T follicular helper cell (primary cell): ENCODE measurements at places on chromosomes 7 and 10.

DNA sequence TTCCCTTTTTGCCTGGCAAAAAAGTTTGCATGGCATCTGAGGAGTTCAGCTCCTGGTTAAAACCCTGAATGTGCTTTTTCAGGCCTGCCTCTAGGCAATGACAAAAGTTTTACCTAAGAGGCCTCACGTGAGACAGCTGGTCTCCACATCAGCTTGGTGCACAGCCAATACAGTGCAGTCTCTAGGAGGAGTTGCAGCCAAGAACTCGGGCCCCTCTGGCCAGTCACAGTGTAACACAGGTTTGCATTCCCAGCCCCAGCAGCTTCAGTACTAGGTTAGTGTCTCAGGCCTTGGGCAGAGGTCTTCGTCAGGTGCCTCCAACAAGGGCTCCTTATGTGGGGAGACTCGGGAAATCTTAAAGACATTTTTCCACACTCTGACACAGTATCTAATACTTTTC is 771.7 kb downstream of the SORCS1 start:
- DNase-seq = no peak

DNA sequence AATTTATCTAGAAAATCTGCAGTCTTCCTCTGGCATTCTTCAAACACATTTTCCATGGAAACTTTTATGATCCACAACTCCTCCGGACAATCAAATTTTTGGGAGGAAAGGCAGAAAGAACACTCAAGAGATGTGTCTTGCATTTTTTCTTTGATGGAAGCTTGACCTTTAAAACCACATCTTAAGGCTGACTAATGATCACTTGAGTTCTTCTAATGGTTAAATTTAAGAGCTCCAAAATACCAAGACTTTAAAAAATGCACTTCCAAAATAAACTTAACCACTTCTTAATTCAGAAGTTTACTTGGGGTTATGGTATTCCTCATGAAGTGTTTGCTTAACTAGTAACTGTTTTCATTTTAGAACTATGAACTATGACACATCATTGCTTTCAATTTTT is 43.3 kb downstream of the ETV1 start:
- no peak for DNase-seq

- DNase-seq = no peak
Observed at GRCh38 chr10:120138689-120139088, 246.2 kb downstream of the SEC23IP start.

DNA sequence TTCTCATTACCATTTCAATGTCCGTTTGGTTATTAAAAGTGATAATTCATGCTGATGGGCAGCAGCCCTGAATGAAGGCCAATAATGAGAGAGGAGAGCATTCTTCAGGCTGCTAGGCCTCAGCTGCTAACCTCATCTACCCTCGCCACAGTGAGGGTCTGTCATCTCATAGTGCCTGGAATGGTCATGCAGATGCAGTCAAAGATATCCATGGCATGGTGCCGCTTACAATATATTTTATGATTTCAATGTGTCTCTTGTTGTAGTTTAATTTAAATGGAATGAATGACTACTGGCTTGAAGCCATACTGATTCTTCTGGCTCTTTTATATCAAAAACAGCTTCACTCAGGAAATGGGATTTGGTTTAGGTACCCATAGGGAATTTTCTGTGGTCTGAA is 126.9 kb downstream of the SLC16A9 start:
- no peak for DNase-seq

DNA sequence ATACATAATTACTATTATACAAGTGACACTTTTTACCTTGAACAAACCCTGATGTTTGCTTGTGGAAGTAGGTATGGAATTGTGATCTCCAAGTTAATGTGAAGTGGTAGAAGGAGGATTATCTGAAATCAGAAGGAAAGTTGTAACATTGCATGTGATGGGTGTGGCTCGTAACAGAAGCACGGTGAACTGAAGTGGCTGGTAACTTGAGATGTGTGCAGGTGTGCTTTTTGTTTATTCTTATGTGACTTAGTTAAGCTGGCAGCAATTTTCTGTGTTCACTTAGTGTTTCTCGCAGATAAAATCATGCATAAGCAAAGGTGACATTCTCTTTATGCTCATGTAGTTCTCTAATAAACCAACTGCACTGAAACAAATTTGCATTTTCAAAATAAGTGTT is 82.3 kb downstream of the ZEB1 start:
- DNase-seq = no peak

DNA sequence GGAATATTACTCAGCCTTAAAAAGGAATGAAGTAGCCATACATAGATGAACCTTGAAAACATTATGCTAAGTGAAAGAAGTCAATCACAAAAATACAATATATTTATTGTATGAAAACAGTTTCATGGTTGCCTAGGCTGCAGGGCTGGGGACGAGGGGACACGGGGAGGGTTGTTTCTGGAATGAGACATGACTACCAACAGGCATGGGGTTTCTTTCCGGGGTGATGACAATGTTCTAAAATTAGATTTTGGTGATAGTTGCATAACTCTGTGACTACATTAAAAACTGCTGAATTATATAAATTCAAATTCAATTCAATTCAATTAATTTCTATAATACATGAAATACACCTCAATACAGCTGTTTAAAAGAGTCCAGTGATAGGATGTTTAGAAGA is 88.0 kb downstream of the ARHGAP22 start:
- DNase-seq = no peak

GRCh38 chr10:2650328-2650727 is 417.0 kb upstream of the PFKP start:
- DNase-seq = no peak

GRCh38 chr10:59900048-59900727 is 6.2 kb downstream of the CCDC6 start:
- no peak for DNase-seq
